ENCODE measurements at places on chromosomes 2 and 18.

DNA sequence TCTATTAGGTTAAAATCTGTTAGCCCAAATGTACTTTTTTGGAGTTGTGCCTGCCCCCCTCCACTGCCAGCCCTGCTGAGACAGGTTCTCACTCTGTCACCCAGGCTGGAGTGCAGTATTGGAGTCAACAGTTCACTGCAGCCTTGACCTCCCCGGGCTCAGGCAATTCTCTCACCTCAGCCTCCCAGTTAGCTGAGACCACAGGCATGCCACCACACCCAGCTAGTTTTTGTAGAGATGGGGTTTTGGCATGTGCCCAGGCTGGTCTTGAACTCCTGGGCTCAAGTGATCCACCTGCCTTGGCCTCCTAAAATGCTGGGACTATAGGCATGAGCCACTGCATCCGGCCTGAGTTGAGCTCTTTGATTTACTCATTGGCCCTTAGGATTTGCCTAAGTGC lies 110.7 kb downstream of the ICA1L start:
- no peak for DNase-seq

DNA sequence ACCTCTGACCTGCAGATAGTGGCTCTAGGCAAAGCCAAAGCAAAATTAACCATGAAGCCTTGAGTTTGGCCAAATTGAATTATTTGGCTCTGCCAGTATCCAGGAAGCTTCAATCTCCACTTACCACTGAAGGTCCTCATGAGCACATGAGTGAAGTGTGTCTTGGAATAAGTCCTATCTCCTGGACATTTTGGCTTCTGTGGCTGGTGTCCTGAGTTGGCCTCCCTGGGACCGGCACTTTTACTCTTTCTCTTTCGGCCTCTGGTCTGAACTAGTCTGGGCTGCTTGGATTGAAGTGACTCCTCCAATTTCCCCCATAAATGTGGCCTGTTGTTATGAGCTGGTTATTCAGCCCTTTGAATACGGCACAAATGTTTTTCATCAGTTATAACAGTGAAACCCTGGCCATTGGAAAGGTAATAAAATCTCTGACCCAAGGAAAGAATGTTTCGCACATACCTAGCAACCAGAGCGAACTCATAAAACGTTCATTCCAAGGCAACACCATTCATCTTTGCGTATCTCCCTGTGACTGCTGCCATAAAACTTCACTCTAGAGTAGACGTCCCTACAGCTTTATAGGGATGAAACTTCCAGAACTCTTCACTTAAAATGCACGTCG lies 216.4 kb downstream of the LPIN1 start:
- DNase-seq: no peak

GRCh38 chr2:229434187-229434586 lies 163.1 kb upstream of the PID1 start:
- DNase-seq: no peak

GRCh38 chr2:96403481-96403880 lies 67.9 kb downstream of the NCAPH start:
- DNase-seq: no peak

- no peak for DNase-seq
Measured at GRCh38 chr2:9210030-9210429, 3.4 kb downstream of the ASAP2 start.

Data from left cardiac atrium (tissue), 4 donors.